ENCODE measurements at places on chromosomes 2 and 18.

DNA sequence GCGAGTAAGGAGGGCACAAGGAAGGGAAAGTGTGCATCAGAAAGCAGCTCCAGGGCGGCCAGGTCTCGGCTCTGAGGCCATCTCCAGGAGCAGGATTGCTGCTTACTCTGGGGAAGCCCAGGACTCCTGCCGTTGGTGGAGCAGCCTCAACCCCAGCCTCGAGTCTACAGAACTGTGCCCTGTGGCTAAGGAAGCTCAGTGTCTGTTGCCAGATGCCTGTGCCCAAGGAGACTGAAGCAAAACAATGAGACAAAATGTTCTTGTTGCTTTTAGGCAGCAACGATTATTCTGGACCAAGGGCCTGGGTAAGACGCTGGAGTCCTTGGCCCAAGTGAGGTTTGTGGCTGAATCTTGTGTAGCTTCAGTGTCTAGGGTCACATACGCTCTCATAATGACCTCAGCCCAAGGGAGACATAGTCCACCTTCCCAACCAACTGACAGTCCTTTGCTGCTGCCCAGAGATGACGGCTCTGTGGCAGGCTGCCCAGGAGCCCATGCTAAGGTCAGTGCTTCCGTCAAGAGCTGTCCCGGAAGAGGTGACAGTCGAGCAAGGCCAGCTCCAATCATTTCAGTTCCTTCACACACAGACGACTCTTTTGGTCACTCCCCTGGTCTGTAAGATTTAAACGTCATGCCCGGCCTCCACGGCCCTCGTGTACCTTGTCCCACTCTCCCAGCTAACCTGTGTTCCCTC, 223.8 kb downstream of the TTC32 start:
- DNase-seq = no peak

GRCh38 chr2:129011466-129012061, 692.9 kb upstream of the HS6ST1 start:
- no peak for DNase-seq

- no peak for DNase-seq
Measured at GRCh38 chr2:234752966-234753365, 198.9 kb upstream of the SH3BP4 start.

DNA sequence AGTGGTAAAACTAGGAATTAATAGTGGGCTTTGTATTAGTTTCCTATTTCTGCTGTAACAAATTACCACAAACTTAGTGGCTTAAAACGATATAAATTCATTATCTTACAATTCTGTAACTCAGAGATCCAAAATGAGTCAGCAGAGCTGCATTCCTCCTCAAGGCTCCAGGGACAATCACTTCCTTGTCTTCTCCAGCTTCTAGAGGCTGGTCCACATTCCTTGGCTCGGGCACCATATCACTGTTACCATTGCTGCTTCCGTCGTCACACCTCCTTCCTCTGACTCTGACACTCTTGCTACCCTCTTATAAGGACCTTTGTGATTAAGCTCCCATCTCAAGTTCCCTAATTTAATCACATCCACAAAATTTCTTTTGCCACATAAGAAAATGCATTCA, 567.8 kb upstream of the KLHL29 start:
- DNase-seq = no peak

- DNase-seq = no peak
Measured at GRCh38 chr2:17617516-17617915, 77.0 kb downstream of the VSNL1 start.

DNA sequence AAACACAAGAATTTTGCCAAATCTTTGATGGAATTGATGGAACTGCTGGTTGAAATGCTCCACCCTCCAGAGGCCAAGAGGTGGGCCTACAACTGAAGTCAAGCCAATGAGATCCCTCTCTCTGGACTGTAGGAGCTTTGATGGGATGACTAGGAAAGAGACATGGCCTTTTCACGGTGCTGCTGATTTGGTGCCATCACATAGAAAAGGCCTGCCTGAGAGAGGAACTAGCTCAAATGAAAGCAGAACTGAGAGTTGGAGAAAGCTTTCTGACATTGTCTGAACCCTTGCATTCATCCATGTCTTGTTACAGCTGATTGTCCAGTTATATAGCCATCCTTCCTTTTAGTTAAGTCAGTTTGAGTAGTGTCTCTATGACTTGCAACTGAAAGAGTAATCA, 283.8 kb upstream of the LYPD1 start:
- no peak for DNase-seq

Measured in NCI-H774 (cell line).